Ovary (tissue), 10 donors: ENCODE measurements at places on chromosomes 13 and 19.
A peak's percentile ranks its signal among the peaks of the same experiment; 100 is the strongest.

DNA sequence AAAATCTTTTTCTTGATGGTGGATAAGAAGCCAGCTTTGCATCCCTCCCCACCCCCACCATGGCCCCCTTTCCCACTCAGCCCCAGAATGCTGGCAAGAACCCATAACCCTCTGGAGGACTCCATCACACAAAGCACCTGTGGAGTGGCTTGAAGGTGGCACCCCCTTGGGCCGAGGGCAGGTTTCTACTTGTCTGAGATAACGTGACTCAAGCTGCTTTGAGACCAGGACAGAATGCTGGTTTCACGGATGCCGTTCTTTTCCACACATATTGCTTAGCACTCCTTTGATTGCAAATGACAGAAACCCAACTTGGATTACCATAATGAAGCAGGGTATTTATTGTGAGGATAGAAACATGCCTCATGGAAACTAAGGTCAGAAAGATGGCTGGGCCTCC lies 82.2 kb downstream of the LACC1 start:
- DNase-seq: no peak

DNA sequence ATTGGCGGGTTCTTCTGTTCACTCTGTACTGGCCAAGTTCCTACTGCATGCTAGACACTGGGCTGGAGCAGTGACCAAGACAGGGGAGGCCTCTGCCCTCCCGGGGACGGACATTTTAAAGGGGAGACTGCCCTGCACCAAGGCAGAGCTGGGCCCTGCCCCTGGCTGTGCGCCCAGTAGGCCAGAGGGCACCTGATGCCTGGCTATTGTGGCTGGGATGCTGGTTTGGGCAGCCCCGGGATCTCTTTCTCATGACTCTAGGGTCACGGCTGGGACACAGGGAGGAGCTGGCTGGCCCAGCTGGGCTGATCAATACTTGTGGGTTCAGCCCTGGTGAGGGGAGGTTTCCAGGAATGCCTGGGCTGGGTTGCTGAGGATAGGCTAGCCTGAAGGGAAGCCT lies 17.7 kb downstream of the LIPE start:
- DNase-seq: no peak

DNA sequence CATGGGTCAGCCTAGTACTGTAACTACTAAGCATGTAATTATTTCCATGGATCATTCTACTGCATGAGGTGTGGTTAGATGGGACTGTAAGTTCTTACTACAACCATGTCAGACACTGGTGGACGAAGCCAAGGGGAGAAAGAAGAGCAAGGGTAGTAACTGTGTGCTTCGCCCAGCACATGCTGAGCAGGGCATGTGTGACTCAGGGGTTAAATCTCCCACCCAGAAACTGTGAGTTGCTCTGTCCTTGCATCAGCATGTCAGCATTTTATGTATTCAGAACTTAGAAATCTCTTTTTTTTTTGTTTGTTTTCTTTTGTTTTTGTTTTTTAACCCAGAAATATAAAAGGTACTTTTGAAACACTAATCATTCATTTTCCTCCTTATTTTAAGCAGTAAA lies 436.6 kb upstream of the KLF12 start:
- DNase-seq: no peak

- peak; percentile 72 for DNase-seq
Observed at GRCh38 chr19:16771618-16772017, 52.0 kb downstream of the NWD1 start.

GRCh38 chr19:39834287-39834841 lies 402 bp upstream of the DYRK1B start:
- no peak for DNase-seq

DNA sequence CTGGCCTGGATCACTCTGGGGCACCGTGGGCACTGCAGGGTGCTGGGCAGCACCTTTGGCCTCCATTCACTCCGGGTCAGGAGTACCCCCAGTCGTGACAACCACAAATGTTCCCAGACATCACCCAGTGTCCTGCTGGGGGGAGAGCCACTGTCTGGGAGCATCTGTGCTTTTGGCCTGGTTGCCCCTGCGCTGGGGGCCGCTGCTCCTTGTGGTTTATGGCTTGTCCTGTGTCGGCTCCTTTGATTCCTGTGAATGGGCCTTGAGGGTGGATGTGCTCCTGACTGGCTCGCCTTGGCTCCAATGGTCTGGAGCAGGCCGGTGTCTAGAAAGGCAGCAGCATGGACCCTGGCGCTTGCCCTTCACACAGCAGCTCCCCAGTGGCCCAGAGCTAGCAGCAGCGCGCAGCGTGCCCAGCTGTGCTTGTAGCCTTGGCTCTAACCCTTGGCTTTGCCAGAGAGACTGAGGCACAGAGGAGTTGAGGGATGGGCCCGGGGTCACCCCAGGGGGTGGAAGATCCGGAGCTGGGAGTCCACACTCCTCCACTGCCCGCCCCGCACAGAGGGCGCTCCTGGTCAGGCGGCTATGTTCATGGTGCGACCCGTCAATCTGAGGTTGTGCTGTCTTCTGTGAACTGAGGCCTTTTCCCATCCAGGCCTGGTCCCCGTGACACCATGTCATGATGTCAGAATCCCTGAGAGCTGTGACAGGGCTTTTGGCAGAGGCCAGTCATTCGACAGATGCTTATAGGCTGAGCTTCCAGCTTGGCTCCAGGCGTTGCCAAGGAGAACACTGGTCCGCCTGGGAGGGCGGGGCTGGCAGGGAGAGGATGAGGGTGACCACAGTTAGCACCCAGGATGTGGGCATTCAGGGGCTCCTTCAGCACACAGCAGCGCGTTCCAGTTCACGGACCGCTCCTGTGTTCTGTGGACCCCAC lies 4.1 kb downstream of the DAZAP1 start:
- no peak for DNase-seq

DNA sequence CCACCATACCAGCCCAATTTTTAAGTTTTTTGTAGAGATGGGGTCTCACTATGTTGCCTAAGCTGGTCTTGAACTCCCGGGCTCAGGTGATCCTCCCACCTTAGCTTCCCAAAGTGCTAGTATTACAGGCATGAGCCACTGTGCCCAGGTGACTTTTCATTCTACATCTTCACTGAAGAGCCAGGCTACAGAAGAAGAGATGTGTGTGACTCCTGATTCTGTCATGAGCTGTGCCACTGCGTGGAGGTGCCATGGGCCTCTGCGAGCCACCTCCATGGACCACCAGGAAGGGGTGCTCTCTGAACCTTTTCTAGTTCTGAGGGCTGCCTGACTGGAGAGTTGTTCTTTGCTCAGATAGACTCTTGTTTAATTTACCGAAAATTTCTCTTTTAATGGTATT lies 56.6 kb upstream of the RANBP3 start:
- no peak for DNase-seq

DNA sequence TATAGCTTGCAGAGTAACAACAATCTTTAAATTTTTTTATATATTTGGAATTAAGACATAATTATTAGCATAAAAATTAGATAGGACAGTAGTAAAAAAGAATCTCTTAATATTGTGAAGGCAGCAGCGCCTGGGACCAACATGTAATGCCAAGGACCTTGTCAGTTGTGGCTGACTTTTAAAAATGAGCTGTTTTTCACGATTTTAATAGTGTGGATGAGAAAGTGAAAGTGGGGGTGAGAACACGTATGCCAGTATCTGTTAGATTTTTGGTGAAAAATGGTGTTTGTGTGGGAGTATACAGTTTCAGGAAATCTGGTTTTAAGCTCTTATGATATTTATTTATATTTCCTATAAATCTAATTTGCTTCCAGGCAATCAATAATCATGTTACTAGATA lies 125.2 kb downstream of the LMO7 start:
- no peak for DNase-seq

- DNase-seq: no peak
Observed at GRCh38 chr13:44281252-44282000, 92.2 kb upstream of the SERP2 start.

- no peak for DNase-seq
Observed at GRCh38 chr19:41695745-41696144, 7.7 kb upstream of the CEACAM7 start.

GRCh38 chr13:99967869-99968520 lies 3.6 kb downstream of the ZIC5 start:
- no peak for DNase-seq

DNA sequence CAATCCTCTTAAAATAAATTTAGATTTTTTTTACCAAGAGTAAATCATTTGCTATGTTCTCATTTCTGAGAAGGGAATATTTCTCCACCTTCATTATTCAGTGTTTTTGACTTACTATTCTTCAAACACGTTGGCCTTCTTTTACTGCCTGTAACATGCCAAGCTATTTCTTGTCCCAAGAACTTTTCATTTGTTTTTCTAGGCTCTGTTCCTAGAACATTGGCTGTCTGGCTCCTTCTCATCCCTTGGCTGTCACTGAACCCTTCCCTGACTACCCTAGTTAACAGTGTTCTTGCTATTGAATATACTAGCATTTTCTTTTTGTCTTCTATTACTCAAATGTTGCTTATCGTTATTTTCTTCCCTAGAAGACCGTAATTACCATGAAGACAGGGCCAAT lies 248.1 kb downstream of the ITGBL1 start:
- no peak for DNase-seq

GRCh38 chr13:59391696-59392095 lies 772.0 kb downstream of the DIAPH3 start:
- DNase-seq: no peak

DNA sequence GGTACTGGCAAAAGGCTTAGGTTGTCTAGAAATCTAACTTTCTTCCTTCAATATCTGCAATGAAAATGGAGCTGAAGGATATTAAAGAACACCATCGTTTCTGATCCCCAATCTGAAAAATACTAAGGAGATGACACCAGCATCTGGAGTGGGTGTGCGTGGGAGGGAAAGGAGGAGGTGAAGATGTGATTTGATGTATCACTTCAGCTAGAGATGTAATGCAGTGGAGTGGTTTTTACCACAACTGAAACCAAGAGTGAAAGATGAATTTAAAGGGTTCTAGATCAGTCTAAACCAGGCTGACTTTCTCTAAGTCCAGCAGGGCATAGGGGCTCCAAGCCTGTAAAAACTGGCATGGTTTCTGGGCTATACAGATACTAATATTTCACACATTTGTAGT lies 148.4 kb downstream of the AKAP11 start:
- DNase-seq: no peak

DNA sequence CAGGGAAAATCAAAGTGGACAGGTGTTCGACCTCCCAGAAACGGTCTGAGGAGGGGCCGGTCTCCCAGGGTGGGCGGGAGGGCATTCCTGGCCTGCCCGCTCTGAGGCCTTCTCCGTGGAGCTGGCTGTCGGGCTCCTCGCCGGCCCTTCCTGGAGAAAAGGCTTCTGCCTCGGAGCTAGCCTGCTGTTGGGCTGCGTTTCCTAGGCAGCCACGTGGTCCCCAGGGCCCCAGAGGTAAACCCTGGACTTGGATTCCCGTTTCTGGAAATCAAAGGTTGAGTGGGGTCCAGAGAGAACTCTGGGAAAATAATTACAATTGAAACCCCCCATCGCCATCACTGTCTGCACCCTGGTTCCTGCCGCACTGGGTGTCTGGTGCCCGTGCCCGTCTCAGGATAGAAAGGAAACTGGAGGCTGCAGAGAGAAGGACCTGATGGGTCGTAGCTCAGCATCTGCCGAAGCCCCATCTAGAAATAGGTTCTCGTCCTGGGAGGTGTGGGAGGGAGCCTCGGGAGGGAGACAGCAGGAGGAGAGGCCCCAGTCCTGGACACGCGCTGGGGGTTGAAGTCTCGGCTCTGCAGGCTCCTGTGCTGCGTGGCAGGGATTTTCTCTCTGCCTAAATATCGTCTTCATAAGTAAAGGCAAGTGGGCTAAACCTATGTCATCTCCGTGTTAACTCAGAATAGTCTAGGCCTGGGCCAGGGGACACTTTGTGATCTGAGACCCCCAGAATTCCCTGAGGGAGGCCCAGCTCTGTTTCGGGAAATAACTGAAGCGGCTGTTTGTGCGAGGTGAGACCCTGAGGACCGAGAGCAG lies 7.7 kb upstream of the PROZ start:
- no peak for DNase-seq

- no peak for DNase-seq
Observed at GRCh38 chr19:2483084-2483483, 7.2 kb downstream of the GADD45B start.

- DNase-seq: no peak
Observed at GRCh38 chr13:79988573-79988972, 352.4 kb downstream of the SPRY2 start.

DNA sequence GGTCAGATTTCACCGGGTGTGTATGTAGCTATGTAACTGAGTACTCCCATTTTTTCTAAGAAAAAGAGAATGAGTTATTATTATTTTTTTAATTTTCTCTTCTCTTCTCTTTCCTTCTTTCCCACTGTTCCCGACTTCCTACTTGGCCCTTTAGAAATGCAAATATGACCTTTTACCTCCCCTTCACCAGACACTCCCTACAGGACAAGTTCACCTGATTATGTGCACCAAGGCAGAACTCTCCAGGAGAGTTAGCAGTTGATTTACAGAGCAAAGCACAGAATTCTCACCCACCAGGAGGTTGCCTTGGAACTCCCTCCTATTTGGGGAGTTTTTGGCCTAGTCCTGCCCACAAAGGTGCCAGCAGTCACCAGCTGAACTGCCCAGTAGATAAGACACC lies 49.5 kb upstream of the GPR12 start:
- DNase-seq: no peak

DNA sequence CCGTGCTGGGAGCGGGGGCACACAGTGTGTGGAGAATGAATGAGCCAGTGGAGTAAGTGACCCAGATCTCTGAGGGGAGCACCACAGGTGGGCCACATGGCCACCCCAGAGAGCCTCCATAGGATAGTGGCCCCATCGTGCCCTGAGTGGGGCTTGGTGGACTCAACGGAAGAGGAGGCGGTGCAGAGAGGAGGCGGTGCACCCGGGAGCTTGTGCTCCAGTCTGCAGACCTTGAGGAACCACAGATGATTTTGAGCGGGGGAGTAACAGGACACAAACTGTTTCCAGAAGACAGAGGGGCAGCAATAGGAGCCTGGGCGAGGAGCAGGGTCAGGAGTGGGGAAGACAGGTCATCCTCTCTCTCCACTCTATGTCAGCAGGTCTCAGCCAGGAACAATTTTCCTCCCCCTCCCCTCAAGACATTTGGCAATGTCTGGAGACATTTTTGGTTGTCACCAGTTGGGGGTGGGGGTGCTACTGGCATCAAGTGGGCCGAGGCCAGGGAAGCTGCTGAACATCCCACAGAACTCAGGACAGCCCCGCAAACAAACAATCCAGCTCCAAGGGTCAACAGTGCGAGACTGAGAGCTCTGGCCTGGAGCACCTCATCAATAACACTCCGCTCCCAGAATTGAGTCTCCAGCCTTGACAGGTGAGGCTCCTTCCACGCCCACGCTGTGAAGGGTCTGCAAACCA lies 182.2 kb downstream of the USP12 start:
- no peak for DNase-seq

GRCh38 chr19:54803410-54803809 lies at the start of gene KIR2DL4:
KIR2DL4 (plus strand) TSS chr19:54803610; CDS start chr19:54803652, 42 bp downstream.
- DNase-seq: no peak
